ENCODE measurements at places on chromosomes 2 and 18.

GRCh38 chr2:138716183-138716582 is 64.0 kb downstream of the NXPH2 start:
- DNase-seq = no peak

- no peak for DNase-seq
Observed at GRCh38 chr2:71558300-71559051, 105.1 kb downstream of the DYSF start.

DNA sequence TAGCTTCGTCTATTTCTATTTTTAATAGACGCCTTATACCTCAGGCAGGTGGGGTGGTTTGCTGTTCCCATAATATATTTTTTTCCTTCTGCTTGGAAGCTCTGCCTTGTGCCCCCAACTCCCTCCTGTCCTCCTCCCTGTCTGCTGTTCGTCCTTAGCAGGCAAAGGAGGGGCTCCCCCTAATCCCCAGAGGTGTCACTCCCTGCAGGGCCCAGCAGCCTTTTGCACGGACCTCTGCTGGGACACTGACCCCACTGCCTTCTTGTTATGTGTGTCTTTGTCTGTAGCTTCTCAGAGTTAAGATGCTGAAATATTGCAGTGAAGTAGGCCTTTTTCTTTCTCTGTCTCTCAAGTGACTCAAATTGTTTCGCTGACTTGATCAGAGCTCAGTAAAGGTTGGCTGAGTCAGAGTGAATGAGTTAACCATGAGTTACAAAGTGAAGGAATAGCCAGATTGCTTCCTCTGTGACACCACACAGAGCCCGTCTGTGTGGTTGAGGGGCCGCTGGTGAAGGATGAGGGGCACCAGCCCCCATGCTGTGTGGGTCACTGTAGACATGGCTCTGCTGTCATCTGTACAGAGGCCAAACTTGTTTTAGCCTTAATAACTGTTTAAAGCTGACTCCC is 47.7 kb downstream of the PRKCE start:
- DNase-seq = no peak

- DNase-seq = no peak
Observed at GRCh38 chr2:180456801-180457200, 449.7 kb upstream of the CWC22 start.

DNA sequence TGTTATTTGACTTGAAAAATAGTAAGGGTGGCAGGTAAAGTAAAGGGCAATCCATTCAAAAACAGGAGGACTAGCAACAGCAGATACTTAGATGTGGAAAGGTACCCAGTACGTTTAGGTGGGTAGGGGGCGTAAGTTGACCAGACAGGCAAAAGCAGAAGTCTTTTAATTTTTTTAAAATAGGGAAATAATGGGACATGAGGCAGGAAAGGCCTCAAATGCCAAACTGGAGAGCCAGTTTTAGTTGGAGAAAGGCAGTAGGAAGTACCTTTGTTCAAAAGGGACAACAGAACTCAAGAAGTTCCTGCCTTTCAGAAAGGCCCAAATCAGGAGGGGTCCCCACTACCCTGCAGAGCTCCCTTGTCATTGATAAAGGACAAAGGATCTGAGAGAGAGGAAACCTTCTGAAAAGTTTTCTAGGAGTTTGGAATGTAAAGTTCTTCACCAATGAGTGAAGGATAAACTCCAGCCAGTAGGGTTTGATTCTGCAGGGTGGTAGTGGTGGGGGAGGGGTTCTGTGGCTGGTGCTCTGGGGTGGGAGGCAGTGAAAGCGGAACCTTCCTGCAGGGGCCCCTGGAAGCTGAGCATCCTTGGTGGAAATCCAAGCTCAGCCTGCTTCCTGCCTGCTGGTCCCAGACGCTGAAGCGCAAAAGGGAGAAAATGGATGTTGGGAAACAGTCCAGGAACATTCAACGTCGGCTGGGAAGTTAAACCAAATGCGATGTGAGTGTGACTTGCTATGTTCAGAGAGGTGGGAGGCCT is 40.1 kb downstream of the TMEM17 start:
- DNase-seq = no peak

DNA sequence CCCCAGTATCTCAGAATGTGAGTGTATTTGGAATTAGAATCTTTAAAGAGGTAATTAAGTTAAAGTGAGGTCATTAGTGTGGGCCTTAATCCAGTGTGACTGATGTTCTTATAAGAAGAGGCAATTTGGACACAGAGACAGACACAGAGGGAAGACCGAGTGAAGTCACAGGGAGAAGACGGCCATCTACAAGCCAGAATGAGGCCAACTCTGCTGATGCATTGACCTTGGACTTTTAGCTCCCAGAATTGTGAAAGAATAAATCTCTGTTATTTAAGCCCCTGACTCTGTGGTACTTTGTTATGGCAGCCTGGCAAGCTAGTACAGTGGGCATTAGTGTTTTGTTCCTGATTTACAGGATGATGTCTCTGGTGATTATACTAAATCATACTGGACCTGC is 64.6 kb downstream of the LTBP1 start:
- no peak for DNase-seq

GRCh38 chr2:241925277-241925676 is 55.7 kb downstream of the RTP5 start:
- no peak for DNase-seq

DNA sequence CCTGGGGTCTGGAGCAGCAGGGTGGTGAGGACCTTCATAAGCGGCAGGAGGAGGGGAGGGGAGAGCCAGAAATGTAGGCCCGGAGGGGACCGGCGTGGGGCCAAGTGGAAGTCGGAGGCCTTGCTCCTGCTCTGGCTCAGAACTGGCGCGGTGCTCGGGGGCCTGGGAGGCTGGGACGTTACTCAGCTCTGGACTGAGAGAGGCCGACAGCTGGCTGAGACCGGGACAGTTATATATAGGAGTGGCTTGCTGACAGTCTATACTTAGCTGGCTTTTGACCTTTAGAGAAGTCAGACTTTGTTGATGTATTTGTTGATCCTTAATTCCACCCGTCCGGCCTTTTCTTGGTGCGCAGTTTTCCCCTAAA is 15.7 kb downstream of the IGFBP5 start:
- no peak for DNase-seq

DNA sequence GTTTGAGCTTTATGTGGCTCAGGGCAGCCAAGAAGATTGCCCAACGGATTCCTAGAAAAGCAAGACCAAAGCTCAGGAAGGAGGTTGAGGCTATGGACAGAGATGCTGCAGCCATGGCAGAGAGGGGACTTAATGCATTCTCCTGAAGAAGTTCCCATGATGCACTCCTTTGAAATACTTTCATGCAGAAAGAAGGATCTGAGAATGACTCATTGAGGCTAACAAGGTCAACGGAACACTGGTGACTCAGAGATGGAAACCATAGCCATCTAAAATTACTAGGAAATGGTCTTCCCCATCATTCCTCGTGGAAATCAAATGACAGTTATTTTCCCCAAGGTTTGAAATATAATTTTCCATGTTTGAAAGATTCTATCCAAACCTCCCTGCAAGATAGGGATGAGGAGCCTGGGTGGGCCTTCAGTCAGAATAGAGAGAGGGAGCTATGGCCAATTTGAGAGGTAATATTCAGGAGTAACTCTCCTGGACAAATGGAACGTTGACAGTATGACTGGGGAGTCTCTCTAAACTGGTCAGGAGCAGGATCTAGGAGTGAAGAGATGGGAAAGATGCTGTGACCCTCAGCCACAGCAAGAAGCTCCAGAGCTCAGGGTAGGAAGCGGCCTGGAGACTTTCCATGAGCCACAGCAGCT is 63.0 kb downstream of the REEP1 start:
- DNase-seq = no peak

DNA sequence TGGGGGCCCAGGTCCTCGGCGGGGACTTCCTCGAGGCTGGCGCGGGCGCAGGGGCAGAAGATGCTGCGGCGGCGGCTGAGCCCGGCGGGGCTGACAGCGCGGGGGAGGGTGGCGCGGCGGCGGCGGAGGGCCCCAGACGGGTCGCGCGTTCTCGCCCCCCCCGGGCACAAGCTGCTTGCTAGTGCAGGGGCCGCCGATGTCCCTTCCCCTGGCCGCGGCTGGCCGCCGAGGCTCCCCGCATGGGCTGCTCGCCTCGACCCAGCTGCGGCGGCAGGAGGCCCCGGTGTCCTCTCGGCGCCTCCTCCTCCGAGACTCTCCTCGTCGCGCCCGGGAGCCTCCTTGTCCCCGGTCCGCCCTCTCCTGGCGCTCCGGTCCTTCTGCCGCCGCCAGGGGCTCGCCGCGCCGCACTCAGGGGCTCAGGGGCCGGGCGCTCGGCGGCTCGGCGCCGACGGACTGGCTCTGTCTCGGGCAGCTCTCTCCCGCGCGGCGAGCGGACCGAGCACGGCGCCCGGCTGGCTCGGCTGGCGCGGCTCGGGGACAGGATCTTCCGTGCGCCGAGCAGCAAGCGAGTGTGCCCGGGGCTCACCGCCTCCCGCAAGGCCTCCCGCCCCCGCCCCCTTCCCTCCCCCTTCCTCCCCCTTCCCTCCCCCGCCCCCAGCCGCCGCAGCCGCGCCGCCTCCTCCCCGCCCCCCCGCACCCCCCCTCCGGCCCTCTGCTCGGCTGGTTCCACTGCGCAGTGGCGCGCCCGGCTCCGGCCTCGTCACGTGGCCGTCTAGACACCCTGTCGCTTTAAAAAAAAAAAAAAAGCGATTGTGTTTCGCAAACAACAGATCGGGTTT is 902 bp upstream of the SMAD7 start:
- peak; percentile 54 for DNase-seq

GRCh38 chr2:40265602-40266001 is 186.3 kb downstream of the SLC8A1 start:
- no peak for DNase-seq

DNA sequence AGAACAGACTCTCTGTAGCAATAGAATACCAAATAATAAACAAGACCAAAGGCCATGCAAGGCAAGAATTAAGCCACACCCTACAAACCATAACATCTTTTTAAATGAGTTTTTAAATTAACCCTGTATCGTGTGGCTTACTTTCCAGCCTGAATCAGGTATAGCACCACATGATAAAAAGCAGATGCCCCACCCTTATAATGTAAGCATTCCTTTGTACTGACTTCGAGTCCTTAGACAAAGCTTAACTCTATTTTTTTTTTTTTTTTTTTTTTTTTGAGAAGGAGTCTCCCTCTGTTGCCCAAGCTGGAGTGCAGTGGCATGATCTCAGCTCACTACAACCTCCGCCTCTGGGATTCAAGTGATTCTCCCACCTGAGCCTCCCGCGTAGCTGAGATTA is 1.7 kb upstream of the C2orf42 start:
- no peak for DNase-seq

- no peak for DNase-seq
Observed at GRCh38 chr2:36140391-36140790, 215.2 kb upstream of the CRIM1 start.

GRCh38 chr2:199697469-199697868 is 153.5 kb downstream of the FTCDNL1 start:
- no peak for DNase-seq

DNA sequence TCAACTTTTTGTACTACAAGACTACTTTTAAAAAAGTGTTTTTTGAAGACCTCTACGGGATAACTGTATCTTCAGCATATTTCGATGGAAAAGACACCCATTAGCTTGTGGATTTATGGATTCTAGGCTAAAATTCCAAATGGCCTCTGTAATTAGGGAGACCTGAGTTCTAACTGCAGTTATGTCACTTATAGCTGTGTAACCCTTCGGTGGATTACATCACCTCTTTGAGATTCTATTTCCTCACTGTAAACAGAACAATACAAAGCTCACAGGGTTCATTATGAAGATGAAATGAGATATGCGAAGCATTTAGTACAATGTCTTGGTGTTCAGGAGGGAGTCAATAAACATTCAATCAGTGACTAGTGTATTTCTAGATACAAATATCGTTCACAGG is 24.2 kb downstream of the LMAN2L start:
- DNase-seq = no peak

DNA sequence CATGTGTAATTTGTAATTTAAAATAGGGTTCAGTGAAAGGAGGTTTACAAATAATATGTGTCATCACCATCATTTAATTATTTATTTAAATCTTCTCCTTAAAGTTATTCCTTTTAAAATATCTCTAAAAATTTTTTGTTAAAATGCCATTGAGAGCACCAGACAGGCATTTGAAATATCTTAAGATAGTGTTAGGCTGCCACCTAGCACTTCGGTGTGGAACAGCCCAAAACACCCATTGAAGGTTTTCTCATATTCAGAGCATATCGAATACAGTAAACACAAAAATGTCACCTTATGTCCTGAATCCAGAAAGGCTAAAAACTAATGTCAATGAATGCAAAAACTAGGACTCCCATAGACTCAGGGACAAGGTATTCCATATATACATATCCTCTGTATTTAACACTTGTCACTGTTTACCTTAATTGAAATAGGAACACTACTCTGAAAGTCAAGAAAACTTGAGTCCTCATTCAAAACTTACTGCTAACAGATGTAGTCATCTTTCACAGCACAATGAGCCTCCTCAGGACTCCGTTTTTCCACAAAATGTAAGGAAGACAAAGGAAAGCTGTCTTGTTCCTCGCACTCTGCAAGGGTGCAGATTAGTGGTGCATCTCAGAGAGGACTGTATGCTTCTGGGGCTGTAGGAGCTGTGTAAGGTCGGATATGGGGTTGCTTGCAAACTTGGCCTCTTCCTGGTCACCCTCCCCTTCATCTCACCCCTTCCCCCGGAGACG is 329.5 kb downstream of the PAX3 start:
- DNase-seq = no peak

DNA sequence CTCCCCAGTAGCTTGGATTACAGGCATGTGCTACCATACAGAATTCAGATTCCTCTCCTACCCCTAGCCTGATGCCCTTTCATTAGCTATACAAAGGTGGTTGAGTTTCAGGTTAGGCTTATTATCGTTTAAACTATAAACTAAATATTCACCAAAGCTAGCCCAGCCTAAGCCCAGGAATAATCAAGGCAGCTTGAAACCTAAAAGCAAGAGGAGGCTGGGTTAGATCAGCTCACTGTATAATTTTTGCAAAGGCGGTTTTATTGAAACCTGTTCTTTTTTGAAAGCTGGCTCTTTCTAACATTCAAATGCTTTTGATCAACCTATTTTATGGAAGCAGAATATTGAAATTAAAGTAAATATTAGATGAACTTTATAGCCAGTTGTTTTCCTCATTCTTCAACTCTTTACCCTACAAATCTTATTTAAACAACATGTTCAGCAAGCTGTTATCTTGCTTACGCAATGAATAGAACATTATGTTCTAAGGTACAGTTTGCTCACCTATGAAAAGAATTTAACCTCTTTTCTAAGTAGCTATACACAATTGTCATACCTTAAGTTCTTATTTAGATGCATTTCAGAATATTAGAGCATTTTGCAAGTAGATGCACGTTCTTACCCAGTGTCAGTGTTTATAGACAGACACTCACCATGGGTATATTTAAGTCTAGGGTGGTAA is 241.6 kb downstream of the NEDD4L start:
- DNase-seq = no peak
